ENCODE measurements at places on chromosomes 13 and 19.

- peak; percentile 77 for DNase-seq
Observed at GRCh38 chr19:7926727-7927604, 1.0 kb upstream of the CTXN1 start.

DNA sequence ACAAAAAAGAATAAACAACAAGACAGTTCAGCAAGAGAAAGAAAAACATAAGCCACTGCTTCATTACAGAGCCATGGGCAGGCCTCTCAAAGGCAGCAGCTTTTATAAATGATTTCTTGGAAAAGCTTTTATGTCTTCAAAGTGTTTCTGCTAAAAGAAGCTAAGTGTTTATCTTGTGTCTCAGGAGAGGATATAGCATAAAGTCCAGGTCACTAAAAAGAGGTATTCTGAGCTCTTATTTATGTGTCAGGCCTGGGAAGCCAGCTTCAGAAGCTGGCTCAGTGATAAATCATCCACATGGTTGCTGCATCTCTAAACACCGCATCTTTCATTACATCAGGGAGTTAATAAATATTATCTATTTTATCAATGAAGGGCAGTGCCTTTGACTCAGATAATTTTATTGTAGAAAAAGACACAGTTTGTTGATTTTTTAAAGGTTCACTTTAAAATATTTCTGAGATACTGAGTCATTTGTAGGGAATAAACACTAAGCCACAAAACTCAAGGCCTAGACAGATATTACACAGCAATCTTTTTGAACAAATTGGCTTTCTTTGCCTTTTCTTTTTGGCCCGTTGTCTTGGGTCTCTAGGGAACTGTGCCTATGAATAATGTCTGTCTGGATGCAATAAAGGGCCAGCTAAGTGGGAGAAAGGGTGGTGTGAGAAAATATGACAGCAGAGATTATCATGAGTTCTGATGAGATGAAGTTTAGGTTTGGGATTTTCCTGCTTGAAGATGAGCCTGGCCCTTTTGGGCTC is 1086.6 kb downstream of the UQCRFS1 start:
- DNase-seq, result no peak

DNA sequence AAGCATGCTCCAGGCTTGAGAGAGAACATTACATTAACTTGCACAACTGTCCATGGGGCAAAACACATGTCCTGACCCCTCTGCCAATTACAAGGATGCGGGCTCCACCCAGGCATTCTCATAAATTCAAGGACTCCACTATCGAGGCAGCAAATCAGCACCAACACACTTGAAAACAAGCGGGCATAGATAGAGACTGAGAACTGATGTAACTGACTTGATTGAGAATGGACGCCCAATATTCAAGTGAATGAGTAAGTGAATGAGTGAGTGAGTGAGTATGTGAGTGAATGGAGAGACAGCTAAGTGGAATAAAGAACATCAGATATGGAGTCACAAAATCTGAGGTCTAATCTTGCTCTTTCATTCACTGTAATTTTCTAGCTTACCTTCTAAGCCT is 75.0 kb upstream of the VSTM2B start:
- no peak for DNase-seq

DNA sequence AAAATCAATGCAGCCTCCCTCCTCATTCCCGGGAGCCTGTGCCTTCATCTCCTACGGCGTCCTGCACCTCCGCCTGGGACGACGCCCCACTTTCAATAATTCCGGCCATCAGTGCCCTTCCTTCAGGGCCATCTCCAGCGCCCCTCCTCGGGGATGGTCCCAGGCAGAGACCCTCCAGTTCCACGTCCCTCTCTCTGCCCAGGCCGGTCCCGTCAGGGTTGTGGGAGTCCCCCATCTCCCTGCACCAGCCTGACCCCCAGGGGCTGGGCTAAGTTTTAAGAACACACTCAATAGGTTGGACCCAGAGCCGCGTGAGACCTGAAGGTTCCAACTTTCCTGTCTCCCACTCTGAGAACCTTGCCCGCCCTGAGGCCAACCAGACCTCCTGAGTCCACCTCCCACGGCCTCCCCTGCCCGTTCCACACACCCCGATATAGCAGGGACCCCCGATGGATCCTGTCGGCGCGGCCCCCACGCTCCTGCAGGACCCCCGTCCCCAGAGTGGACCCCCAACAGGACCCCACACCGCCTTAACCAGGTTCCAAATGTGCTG is 646 bp downstream of the TMEM161A start:
- DNase-seq, result peak; percentile 13

DNA sequence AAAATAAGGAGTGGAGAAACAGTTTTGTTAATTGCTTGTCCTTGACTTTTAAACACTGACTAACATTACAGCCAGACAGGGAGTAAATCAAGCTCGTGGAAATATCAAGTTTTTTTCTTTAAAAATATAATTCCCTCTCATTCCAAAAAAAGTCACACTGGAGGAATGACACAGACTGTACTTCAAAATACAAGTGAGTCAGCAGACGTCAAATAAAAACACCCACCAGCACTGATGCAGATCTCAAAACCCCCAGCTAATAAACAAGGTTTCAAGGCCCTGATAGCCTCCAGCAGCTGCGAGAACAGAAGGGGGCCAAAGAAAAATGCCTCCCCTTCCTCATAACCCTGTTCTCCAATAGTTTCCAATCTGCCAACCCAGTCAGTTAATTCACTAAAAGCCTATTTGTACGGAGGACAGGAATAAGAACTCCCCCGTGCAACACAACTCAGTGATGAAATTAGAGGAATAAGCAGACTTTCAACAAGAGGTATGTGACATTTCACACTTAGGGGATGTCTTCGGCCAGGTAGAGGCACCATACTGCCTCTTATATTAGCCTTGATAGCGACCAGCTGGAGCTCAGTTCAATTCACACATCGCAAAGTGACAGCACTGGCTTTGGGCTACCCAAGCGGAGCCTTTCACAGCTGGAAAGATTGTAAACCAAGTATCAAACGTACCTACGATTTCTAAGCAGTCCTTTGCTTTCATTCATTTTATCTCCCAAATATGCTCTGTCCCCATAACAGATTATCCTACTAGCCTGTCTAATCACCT is 561.0 kb upstream of the KLF12 start:
- DNase-seq, result no peak

- no peak for DNase-seq
Observed at GRCh38 chr13:30816736-30817135, 81.4 kb downstream of the ALOX5AP start.

- no peak for DNase-seq
Observed at GRCh38 chr13:79401259-79402070, 4.6 kb downstream of the RBM26 start.

DNA sequence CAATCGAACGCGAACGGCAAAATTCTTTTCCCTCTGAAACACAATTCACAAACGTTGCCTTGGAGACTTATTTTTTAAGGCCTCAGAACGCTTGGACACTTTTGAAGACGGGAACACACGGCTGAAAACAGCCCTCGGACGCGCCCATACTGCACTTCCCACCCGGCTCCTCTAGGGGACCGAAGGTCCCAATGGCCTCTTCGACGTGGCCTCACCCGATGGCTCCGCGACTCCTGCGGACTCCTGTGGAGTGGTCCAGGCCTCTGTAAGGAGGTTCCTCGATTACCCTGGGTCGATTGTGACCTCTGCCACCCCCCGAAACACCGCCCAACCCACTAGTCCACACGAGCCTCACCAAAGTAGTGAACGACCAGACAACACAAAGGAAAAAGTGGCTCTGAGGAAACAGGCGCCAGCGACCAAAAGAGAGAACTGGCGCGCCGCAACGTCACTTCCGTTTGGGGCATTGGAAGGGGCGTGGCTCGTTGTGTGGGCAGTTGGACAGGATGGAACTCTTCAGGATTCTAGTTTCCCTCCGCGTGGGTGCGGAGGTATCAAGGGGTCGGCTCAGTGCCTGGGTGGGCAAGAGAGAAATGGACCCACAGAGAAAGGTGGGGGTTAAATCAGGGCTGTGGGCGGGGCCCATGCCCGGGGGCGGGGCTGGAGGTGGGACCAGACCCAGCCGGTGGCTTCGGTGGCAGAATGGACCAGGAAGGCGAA is at the start of gene ZNF560:
Gene ZNF560, minus strand, starts transcription at position 434 of the 720 bp plus-strand sequence. CDS start 23,303 bp downstream, outside the sequence.
- DNase-seq, result no peak

DNA sequence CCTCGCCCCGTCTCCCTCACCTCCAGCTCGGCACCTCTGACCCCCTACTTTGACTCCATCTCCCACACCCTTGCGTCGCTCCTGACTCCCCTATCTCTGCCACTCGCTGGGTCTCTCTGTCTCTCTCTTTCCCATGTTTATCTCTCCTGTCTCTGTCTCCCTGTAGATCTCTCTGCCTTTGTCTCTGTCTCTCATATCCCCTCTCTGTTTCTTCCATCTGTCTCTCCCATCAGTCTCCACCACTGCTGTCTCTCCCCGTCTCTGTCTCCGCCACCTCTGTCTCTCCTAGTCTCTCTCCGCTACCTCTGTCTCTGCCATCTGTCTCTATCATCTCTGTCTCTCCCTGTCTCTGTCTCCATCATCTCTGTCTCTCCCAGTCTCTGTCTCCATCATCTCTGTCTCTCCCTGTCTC is 12.4 kb upstream of the BBC3 start:
- DNase-seq, result no peak

DNA sequence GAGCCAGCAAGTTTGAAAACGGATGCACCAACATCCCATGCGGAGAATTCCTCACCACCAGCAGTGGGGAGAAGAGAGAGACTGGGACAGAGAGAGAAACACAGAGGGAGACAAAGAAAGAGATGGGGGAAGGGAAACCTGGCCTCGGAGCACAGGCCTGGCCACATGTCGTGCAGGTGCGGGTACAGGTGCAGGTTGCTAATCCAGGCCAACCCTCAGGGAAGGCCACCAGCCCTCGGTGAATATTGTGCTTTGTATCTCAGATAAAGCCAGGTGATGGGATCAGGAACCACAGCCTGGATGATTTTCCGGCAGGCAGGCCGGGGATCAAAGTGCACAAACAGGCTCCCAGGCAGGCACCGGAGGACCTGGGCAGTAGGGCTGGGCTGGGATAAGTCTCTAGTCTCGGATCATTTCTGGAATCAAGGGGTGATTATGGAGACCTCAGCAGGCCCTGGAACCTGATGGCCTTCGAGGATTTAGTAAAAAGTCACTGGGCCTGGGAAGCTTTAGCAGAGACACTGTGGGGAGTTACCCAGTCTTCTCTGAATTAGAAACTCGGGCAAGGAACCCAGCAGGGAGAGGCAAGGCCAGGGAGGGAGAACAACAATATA is 3.7 kb downstream of the GAS6 start:
- DNase-seq, result peak; percentile 42

GRCh38 chr13:86839221-86839620 is 832.0 kb upstream of the SLITRK5 start:
- DNase-seq, result no peak

GRCh38 chr19:28148554-28148953 is 1064.4 kb downstream of the UQCRFS1 start:
- no peak for DNase-seq

DNA sequence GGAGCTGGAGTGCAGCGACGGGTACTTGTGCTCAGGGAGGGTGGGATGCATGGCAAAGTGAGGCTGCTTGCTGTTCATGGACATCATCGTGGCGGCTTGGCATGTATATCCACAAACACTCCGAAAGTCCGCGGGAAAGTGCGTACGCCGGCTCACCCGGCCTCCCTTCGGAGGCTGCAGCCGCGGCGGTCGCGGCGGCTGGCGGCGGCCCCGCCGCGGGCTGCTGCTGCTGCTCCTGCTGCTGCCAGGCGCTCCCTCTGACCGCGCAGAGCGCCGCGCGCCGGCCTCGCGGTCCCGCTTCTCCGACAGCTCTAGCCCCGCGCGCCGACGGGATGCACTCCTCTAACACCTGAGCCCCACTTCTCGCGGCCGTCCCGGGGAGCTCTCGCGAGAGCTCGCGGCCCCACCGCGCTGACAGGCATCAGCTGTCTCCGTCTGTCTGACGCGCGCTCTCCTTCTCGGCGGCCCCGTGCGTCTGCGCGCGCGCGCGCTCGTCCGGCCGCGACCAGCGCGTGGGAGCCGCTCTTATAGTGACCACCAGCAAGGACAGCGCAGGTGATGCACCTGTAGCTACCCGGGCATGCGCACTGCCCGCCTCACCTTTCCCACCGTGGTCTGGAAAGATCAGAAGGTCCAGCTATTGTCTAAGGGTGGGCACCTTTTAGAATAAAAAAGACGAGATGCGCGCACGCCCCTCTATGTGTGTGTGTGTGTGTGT is at the start of gene POU4F1:
Gene POU4F1, minus strand, starts transcription at position 313 of the 718 bp plus-strand sequence. Its CDS starts 226 bp downstream, at position 87.
- peak; percentile 97 for DNase-seq

- no peak for DNase-seq
Observed at GRCh38 chr19:6705931-6706632, 14.4 kb downstream of the C3 start.

DNA sequence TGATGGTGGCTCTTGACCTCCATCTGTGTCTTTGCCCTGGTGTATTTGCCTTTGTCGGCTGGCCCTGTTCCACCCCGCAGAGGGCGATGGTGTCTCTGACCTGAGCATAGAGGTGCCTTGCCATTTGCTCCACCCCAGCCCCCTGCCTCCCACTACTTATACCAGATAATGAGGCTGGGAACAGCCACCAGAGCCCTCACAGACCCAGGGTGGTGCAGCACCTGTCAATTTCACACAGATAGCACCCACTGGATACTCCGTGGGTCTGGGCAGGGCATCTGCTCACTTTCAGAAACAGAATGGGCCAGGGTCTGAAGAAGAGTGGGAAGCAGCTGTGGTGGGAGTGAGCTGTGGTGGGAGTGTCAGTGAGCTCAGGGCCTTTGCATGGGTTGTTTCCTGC is 4.1 kb downstream of the ZNF536 start:
- DNase-seq, result no peak

DNA sequence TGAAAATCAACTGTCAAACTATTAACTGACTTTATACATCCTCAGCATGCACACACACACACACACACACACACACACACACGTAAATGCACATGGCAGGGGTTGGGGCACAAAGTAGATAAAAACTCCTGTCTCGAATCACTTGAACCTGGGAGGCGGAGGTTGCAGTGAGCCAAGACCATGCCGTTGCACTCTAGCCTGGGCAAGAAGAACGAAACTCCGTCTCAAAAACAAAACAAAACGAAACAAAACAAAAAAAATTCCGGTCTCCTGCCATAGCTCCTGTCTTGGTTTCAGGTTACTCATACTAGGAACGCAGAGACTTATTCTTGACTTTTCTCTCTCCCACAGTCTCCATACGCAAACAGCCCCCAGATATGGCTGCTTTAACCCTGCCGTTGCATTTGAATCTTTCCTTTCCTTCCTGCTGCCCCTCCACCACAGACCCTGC is 148.9 kb downstream of the SHISA2 start:
- no peak for DNase-seq

DNA sequence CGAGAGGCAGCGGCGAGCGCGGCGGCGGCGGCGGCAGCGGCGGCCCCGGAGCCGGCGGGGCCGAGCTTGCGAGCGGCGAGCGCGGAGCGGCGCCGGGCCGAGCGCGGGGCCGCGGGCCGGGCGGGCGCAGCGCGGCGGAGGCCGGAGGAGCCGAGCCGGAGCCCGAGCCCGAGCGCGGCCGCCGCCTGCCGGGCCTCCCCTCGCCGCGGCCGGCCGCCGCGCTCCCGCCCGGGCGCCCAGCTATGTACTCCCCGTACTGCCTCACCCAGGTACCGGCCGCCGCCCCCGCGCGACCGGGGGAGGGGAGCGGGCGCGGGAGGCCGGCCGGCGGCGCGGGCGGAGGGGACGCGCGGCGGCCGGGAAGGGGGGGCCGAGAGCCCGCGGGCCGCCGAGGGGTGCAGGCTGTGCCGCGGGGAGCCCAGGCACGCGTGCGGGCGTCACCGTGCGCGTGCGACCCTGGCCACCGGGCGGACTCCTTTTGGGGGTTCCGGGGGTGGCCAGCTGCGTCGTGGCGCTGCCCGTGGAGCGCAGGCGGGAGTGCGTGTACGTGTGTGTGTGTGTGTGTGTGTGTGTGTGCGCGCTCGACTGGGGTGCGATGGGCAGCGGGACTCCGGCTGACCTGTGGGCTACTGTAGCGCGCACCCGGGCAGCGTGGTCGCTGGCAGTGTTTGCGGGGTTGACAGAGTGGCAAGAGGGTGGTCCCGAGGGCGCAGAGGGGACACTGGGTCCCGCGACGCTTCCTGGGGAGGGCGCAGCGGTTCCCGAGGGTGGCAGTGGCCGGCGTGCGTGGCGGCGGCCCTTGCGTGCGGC is 526 bp downstream of the NFIX start:
- DNase-seq, result peak; percentile 48

Data from NCI-H1417 (cell line).